NCI-H774 (cell line): ENCODE measurements at places on chromosomes 11 and 22.

DNA sequence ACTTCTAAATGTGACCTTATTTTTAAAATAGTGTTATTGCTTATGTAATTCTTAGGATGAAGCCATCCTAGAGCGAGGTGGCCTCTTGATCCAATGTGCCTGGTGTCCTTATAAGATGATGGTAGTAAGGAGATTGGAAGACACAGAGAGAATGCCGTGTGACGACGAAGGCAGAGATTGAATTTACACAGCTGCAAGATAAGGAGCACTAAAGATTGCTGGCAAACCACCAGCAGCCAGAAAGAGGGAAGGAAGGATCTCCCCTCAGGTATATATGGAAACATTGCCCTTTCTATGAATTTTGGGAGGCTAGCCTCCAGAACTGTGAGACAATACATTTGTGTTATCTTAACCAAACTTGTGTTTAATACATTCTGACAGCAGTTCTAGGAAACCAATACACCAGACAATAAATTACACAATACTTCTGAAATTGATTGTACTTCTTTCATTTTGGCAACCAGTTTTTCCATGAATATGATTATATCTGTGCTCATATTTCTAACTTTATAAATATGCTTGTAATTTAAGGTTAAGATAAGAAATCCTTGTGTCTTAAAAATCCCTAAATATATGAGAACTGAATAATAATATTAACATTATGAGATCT, 86.3 kb upstream of the VPREB1 start:
- DNase-seq: no peak

GRCh38 chr11:1929621-1930461, 10.3 kb downstream of the TNNT3 start:
- no peak for DNase-seq

GRCh38 chr11:62449451-62449851, 30.6 kb downstream of the SCGB1A1 start:
- peak; percentile 68 for DNase-seq

DNA sequence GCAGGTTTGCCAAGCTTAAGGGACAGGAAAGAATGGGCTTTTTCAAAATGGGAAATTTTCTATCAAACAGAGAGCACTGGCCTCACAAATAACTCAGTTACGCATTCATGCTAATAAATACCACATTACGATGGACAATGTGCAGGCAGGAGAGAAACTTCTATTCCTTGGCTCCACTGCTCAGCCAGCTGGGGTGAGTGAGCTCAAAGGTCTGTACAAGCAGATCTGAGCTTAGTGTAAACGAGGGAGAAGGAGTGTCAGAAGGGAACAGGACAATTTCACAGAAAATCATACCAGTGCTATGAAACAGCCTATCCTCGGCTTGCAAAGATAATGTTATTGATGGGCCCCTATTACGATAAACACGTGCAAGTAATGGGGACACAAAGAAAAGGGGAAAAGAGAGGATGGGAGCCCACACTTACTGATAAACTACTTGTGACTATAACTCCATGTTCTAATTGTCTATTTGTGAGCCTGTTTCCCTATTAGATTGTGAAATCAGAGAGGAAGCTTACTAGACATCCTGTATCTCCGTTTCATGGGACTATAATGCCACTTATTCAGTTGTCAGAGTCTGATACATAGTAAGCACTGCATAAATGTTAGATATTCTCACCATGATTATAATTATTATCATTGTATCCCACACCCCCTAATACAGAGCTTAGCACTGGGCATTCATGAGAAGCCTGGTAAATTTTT, 46.3 kb downstream of the AMOTL1 start:
- DNase-seq: no peak

GRCh38 chr11:22800482-22800881, 29.1 kb downstream of the SVIP start:
- no peak for DNase-seq

DNA sequence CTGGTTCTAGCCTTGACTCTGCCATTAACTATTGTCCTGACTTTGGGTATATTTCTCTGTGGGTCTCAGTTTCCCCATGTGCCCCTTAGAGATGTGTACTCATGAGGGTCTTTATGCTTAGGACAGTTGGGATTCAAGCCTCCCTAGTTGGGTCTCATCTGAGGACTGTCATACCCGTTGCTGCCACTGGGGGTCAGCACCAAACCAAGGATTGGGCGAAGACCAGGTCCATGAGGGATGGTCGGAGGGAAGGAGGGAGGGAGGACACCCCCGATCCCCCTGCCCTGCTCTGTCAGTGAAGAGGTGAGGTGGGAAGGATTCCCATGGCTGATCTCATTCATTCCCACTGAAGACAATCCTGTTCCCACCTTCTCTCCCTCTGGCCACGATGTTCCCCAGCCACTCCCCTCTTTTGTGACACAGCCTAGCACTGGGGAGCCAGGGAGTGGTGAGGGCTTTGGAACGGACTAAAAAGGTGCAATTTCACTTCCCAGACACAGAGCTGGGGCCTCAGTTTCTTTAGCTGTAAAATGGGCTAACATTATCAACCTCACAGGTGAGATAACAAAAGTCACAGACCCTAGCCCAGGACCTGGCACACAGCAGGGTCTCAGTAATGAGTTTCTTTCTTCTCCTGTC, 12.4 kb upstream of the KLHL35 start:
- DNase-seq: peak; percentile 36

DNA sequence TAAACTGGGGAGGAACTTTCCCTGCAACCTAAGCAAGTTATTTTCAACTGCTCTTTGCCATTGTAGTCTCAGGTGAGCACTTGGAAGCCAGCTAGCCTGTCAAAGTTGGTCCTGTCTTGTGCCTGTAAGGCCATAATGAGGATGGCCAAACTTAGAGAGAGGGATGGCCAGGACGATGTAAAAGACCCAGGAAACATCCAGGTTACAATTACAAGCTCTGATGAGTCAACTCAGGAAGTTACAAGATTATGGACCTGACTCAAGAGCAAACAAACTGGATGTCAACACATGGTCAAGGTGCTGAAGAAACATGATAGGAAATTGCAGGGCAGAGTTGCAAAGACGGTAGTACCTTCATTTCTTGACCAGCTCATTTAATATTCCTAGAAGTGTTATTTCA, 1.6 kb downstream of the GTPBP1 start:
- no peak for DNase-seq

- no peak for DNase-seq
These were observed 9.9 kb upstream of the MICALL1 start for GRCh38 chr22:37896181-37896592.

DNA sequence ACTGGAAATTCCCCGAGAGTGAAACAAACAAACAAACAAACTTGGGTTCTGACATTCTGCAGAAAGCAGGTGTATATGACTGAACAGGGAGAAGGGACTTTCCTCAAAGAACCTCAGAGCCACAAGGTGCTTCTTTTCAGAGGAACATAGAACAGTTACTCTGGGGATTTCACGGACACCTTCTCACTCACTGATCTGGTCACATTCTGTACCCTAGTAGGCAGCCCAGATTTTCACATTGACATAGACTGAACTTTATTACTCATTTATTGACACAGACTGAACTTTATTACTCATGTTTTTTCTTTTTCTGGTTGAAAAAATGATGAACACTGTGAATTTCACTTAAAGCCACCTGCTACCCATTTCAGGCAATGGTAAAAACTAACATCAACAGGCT, 263.0 kb downstream of the OPCML start:
- DNase-seq: no peak

- DNase-seq: no peak
These were observed 33.9 kb downstream of the TSPAN4 start for GRCh38 chr11:876545-876944.

GRCh38 chr22:23259916-23260644, 79.8 kb downstream of the BCR start:
- DNase-seq: no peak

- no peak for DNase-seq
These were observed 1.5 kb upstream of the MMP20 start for GRCh38 chr11:102626676-102627075.

DNA sequence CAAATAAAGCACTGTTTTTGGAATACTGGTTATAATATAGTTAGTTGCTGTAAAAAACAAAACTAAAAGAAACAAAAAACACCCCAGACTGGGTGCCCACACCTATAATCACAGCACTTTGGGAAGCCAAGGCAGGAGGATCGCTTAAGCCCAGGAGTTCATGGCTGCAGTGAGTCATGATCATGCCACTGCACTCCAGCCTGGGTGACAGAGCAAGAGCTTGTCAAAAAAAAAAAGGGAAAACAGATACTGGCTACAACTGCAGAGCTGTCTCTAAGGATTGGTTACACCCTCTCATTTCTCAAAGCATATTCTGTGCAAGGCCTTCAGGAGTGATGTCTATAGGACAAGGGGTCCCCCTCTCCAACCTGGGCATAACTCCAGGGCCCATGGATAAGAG, 14.6 kb upstream of the STK33 start:
- no peak for DNase-seq

GRCh38 chr22:35634943-35635540, 13.2 kb upstream of the APOL6 start:
- no peak for DNase-seq

DNA sequence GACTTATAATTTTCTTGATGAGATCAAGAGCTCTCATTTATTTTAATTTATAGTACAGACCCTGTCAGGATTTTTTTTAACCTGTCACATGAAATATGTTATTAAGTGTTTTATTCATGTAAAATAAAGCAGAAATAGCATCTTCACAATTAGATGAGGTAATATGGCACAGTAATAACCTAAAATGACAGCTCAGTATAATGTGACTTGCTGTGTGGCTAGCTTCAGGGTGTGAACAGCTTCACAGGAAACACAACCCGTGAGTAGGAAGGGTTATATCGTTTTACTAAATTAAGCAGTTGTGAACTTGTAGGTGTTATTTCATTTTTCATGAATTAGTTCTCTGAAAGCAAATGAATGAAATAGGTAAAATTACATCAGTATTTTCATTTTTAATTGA, 366.9 kb upstream of the CHORDC1 start:
- no peak for DNase-seq

- no peak for DNase-seq
These were observed 80.4 kb downstream of the CD82 start for GRCh38 chr11:44645827-44646226.

- DNase-seq: no peak
These were observed 10.6 kb downstream of the ELF5 start for GRCh38 chr11:34502949-34503348.

DNA sequence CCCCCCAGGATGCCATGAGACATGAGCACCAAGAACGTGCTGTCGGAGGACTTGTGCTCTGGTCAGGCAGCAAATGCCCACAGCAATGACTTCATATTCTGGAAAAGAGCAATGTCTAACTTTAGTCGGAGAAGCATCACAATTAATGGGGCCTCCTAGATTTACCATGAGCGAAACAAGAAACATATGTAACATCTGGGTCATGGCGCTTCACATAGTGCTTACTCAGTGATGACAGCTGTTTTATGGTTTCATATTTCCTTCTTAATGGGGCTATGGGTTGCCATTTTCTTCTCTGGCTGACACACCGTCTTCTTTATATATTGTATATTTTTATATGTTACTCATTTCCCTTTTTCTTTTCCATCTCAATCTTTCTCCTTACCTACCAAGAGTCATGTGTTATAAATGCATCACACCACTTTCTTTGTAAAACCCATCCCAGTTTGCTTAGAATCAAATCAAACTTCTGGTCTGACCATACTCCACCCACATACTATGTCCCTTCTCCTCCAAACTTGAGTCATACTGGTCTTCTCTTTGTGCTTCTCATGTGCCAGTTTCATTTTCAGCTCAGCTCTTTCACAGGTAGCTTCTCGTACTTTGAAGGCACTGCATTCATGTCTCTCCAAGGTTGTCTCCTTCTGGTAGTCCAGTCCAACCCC, 9.4 kb upstream of the CASP12 start:
- no peak for DNase-seq

DNA sequence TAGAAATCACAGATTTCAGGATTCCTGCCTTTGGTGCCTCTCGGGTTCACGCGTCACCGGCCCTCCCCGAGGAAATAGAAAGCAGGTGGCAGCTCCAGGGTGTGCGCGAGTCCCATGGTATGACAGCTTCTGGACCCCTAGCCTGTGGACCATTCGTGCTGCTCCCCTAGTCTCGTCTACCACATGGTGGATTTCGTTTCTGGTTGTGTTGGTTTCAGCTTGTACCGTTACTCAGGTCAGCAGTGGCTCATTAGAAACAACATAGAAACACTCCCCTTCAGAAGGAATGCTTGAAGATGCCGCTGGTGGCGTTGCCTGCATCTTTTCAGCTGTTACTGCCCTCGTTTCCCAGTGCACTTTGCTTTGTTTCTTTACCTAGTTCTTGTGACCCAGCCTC, 700 bp downstream of the TTC17 start:
- no peak for DNase-seq

DNA sequence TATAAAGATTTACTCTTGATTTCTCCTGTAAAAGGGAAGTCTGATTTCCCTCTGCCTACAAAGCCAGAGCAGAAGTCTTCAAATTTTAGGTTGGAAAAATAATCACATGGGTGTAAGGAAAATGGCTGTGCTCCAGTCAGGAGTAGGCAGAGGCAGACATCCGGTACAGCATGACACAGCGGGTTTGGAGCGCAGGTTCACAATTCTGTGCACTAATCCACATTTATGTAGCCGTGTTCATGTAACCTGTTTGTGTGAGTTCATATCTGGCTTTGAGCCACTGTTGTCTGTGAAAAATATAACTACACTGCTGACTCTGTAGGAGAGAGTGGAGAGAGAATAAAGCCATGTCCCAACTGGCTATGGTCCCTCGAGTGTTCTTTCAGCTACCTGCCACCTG, 248.0 kb downstream of the CASP12 start:
- DNase-seq: no peak

GRCh38 chr11:8813658-8814057, 97.3 kb upstream of the AKIP1 start:
- DNase-seq: peak; percentile 19

DNA sequence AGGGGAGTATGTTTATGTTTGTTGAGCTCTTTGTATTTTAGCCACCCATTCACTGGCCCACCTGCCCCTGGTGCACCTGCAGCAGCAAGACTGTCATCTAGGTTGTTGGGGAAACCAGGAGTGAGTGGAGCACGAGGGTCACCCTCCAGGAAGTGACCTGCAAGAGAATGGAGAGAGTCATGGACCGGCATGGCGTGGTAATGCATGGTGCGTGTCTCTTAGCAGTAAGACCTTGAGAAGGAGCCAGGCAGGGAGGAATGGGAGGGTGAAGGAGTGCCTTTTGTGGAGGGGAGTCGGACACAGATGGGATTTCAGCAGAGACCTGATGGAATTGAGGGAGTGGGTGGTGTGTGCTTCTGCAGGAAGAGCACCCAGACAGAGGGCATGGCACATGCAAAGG, 37.9 kb downstream of the KCNQ1 start:
- peak; percentile 61 for DNase-seq

DNA sequence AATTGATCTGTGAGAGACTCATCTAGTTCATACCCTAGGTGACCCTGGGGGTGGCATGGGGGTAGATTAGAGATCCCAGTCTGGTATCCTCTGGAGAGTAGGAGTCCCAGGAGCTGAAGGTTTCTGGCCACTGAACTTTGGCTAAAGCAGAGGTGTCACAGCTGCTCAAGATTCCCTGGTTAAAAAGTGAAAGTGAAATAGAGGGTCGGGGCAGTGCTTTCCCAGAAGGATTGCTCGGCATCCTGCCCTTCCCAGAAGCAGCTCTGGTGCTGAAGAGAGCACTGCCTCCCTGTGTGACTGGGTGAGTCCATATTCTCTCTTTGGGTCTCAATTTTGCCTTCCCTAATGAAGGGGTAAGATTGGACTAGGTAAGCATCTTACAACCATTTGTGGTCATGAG, 653 bp downstream of the IL18BP start:
- DNase-seq: no peak

GRCh38 chr22:24094966-24095365, 83.9 kb downstream of the CABIN1 start:
- no peak for DNase-seq

- no peak for DNase-seq
These were observed 36.7 kb downstream of the PPFIA1 start for GRCh38 chr11:70307176-70307575.

- no peak for DNase-seq
These were observed 16.4 kb upstream of the DDX10 start for GRCh38 chr11:108648528-108648885.
